Stimulated activated CD8-positive, alpha-beta memory T cell treated with anti-CD3 and anti-CD28 coated beads, Interleukin-12 subunit alpha, Interleukin-12 subunit beta, amount 100 ng/mL, for 1 hour (primary cell): ENCODE measurements at places on chromosomes 2 and 18.

DNA sequence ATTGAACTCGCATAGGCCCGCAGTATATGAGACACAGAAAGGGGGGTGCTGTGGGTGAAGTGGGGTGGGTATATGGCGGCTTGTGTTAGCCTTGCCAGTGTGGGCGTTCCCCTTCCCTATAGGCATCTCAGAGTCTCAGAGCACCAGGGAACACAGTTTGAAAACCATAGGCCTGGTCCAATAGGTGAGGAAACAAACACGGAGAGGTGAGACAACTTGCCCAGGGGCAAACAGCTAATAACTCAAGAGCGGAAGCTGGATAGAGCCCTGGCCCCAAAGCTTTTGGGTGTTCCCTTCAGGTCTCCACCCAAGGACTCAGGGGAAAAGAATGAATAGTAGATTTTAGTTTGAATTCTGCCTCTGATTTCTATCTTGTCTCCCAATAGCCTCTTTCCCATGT, 7.9 kb downstream of the LIPG start:
- DNase-seq, result no peak

DNA sequence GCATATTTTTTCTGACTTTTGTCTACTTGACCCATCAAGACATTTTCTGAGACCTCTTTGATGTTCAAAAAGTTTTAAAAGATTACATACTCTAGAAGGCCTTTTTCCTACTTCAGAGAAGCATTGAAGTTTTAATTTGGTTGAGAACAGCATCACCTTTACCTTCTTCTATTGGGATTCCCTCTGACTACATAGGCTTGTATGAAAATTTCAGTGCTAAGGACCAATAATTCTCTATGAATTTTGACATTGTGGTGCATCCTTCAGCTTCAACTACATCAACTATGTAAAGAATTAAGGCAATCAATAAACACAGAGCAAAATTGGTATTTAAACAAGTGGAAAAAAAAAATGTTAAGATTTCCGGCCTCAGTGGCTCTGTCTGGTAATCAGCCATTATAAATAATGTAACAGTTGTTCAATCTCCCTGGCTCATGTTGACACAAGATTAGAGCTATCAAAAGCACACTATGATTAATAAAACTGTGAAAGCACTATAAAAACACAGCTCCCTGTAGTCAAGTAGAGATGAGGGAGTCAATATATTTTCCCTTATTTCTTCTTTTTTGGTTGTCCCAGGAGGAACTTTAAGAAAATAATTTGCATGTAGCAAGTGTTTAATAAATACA, 627.0 kb upstream of the SYT4 start:
- no peak for DNase-seq

- no peak for DNase-seq
Measured at GRCh38 chr2:164976301-164976700, 21.0 kb upstream of the SLC38A11 start.

DNA sequence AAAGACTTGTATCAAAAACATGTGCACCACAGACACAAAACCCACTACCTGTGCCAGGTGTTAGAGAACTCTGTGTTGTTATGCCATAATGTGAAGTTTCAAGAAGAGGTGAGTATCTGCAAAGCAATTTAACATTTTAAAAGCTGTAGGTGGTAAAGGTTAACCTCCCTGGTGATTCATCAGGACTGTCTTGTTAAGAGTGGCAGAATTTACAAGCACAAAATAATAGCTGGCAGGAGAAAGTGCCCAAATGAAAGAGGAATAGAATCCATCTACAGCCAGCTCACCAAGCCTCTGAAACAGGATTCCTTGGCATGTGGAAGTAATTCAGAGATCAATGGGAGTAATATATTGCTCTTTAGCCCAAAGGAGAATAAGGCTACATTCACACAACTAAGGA, 230.7 kb downstream of the AFF3 start:
- no peak for DNase-seq

DNA sequence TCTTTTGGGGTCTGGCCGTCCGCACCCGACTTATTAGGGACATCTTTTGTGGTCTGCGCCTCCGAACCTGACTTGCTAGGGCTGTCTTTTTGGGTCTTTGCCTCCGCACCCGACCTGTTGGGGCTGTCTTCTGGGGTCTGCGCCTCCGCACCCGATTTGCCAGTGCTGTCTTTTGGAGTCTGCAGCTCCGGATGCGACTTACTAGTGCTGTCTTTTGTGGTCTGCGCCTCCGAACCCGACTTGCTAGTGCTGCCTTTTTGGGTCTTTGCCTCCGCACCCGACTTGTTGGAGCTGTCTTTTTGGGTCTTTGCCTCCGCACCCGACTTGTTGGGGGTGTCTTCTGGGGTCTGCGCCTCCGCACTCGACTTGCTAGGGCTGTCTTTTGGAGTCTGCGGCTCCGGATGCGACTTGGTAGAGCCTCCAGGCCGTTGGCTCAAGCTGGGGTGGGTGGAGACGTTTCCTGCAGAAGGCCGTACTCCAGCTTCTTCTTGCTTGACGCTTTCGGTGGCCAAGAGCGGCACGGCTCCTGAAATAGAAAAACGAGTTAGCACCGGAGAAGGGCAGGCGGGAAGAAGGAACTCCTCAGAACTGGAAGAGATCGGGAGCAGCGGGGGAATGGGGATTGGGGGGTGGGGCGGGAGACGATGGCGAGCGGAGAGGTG, 498 bp downstream of the TGOLN2 start:
- peak; percentile 35 for DNase-seq

DNA sequence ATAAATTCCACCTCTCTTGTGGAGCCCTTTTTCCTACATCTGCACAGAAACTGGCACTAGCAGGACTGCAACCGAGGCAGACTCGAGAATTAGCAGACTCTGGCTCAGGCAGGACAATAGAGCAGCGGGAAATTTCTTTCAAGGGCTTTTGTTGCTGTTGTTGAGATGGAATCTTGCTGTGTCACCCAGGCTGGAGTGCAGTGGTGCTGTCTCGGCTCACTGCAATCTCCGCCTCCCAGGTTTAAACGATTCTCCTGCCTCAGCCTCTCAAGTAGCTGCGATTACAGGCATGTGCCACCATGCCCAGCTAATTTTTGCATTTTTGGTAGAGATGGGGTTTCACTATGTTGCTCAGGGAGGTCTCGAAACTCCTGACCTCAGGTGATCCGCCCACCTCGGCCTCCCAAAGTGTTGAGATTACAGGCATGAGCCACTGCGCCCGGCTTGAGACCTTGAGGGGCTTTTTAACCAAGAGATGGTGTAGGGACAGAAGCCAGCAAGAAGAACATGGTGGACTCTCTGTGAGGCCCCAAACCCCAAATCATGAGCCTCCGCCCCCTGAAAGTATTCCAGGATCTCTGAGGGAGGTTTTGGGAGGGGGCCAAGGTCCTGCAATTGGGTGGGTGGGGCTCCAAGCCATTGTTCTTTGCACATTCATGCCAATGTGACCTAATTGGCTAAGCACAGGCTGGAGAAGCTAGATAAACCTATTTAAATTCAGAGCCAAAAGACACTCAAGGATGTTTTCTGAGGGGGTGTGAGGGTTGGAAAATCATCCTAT, 68.4 kb upstream of the MSH2 start:
- no peak for DNase-seq

DNA sequence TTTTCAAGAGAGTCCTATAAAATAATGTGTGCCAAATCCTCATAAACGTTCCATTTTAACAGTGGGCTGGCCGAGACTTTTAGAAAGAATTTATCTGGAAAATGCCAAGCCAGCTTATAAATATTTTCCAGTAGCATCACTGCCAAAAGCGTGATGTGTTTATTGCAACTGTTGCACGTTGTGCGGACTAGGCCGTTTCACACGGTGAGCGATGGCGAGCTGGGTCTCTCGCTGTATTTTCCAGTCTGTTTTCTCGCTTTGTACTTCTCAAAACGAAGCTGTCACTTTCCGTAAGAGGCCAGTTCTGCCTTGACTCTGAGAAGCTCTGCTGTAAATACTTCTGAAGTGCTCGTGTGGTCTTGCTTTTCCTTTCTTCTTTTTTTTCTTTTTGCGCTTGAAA, 65.0 kb upstream of the ZNF236 start:
- DNase-seq, result no peak

GRCh38 chr2:70708376-70709199, 59.4 kb downstream of the ADD2 start:
- no peak for DNase-seq

DNA sequence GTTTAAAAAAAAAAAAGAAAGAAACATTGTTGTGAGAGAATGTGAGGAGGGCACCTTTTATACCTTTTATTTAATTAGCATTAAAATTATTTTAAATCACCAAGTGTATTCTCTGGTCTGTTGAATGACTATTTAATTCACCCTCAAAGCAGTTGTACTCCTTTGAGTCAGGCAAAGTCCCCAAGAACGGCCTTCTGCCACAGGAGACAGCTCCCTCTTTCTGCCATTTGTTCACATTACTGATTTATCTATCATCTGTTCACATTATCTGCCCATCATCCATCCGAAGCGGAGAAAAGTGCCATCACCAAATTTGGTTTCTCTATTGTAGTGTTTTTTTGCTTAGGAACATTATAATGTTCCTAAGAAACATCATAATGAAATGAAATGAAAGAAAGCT, 240.7 kb upstream of the DPP10 start:
- DNase-seq, result no peak

DNA sequence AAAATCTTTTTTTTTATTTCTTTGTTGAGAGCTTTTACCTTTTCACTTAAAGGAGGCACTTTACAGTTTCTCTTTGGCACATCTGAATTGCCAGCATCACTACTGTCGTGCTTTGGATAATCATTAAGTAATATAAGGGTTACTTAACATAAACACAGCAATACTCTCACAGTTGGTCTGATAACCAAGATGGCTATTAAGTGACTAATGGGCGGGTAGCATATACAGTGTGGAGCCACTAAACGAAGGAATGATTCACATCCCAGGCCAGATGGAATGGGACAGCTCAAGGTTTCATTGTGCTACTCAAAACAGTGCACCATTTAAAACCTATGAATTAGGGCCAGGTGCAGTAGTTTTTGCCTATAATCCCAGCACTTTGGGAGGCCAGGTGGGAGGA, 28.1 kb downstream of the USP37 start:
- no peak for DNase-seq

DNA sequence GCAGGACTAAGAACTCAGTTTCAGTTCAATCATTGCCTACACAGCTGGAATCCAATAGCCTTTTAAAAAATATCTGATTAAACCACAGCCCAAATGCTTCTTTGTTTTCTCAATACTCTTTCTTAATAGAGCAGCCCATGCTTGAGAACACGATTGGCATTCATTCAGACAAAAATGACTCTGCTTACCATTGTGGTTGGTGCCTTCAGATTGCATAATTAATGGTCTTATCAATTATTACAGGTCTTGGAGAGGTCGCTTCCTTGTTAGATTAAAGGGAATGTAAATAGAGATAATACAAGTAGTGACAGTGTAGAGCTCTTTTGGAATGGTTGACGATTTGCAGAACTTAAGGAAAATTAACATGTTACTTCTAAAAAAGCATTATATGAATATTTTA, 107.2 kb downstream of the RNF152 start:
- no peak for DNase-seq

DNA sequence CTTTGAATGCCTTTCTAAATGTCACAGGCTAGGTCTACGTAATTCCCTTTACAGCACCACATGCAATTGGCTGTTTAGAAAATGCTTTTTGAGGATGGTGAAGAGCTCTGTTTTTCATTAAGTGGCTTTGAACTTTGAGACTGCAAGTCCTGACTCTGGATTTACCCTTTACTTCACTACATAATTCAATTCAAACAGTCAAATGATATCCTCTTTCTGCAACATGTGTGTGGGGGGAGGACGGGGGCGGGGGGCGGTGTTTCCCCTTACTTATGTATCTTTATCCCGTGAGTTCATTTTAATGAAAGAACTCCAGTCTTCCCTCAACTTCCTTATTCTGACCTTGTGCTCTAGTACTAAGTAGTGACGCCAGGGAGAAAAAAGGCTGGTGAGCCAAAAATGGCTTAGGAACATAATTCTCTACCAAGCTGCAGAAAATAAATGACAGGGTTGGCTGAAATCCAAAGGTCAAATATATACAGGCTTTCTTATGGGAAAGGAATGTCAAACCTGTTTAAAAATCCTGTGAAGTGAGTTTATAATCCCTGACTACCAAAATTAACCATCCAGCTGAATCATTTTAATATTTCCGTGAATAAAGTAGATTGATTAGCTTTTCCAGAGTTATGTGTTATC, 119.6 kb downstream of the SLC8A1 start:
- no peak for DNase-seq

- no peak for DNase-seq
Measured at GRCh38 chr2:59866436-59866835, 687.0 kb downstream of the BCL11A start.

GRCh38 chr2:28352104-28352503, 40.6 kb upstream of the FOSL2 start:
- no peak for DNase-seq

GRCh38 chr18:61664419-61665084, 228.3 kb downstream of the RNF152 start:
- no peak for DNase-seq

- DNase-seq, result no peak
Measured at GRCh38 chr2:159926695-159927094, 128.7 kb upstream of the CD302 start.

- no peak for DNase-seq
Measured at GRCh38 chr18:21459706-21460286, 140.7 kb downstream of the ESCO1 start.

DNA sequence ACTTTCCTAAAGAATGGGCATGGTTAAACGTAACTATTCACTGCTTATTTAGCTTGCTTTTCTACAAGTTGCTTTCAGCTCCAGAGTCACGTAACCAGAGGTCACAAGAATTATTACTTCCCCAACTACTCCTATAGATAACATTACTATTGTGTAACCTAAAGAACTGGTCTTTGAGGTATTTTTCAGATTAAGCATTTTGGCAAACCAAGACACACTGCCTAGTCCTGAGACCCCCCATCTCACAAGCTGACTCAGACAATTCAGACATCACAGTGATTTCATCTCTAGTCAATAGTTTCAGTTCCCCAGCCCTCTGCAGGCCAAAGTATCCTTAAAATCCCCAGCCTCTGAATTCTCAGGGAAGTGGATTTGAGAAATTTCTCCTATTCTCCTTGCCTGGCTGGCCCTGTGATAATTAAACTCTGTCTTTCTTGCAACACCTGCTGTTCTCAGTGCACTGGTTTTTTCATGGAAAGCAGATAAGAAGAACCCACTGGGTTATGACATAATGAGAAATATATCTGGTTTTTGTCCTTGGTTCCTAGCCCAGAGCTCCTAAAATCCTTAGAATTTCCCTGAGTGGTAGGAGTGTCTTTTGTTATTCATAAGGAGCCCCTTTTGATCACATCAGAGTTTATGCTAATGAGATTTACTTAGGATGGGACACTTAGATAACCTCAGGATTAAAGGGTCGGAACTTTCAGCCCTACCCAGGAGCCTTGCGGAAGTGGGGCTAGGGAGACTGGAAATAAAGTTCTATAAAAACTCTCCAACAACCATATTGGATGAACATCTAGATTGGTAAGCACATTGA, 1310.8 kb upstream of the CHAC2 start:
- DNase-seq, result no peak
